PC-3 (cell line): ENCODE measurements at places on chromosomes 16 and 17.

DNA sequence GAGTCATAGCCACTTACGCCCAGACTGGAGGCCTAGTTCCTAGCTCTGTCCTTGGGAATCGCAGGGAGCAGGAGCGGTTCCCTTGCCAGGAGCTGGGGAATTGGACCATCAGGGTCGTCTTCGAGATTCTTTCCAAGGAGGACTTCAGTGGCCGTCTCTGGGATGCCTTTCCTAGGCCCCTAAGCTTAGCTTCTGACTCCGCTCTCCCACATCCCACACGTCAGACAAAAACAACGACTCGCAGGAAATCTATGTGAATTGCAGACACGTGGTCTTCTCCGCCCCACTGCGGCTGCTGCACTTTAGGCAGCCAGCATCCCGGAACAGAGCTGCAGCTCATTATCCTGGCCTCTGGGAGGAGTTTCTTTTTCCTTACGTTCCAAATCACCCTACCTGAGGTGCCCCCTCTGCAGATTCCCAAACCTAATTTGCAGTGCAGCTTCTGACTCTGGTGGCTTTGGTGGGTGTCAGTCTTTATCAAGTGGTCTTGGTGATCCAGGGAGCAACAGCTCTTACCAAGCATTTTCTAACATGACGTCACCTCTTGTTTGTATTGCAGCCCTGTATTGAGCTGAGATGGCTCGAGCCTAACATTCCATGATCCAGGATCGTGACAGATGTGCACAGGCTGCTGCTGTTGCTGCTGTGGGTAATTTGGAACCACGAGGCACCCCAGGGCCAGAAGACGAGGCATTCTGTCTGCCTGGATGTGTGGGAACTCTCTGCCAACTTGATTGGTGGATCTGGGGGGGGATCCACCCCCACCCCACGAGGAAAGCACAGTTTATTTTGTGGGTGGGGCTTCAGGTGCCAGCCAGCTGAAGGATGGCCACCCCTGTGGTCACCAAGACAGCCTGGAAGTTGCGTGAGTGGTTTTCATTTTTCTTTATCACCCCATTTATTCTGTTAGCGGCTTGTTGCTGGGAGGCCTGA, 1.1 kb downstream of the KATNB1 start:
- DNase-seq: peak; percentile 59

DNA sequence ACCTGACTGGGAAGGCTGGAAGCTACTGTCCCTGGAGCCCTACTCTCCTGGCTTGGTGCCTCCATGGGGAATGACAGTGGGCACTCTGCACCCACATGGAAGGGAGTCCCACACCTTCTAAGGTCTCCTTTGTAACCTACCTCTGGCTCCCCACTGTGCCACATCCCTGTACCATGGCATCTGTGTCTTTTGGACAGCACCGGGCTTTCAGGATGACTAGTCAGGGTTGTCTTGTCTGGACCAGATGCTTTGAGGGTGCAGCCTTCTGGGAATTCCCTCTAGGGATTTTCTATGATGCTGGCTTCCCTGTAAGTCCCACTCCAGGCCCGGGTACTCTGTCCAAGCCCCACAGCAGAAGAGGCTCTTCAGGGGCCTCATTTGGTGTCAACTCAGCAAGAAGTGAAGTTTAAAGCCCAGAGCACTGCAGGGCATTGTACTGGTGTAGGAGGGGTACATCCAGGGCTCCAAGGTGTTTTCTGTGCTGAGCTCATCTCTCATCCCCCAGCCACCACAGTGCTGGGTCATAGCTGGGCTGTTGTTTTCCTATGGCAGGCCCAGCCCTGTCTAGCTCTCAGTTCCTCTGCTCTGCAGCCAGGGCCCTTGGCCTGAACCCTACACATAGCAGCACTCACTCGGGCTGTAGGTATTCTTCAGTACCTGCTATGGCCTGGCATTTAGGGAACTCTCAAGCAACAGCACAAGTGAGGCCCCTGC, 255.3 kb downstream of the CPPED1 start:
- DNase-seq: no peak

DNA sequence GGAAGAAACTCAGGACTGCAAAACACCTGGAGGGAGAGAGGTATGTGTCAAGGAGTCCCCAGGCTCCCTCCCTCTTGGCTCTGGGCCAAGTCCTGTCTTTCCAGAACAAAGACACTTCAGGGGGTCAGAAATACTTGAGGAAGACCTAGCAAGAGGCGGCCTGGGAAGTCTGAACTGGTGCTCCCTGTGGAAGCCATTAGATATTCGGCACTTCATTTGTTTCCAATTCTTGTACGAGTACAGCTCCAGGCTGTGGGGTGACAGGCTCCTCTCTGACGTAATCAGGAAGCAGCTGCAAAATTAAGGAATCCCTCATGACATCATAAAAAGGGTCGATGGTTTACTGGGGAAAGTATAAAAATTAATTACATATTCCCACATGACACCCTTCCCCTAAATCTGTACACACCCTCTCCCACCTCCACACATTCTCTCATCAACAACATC, 108.7 kb downstream of the SMG6 start:
- DNase-seq: no peak

- DNase-seq: no peak
Measured at GRCh38 chr16:12201216-12201615, 224.7 kb downstream of the SNX29 start.

GRCh38 chr17:28147017-28147416, 104.5 kb downstream of the NLK start:
- no peak for DNase-seq
